Femur (tissue), 1 donor: ENCODE measurements at places on chromosomes 11 and 22.

DNA sequence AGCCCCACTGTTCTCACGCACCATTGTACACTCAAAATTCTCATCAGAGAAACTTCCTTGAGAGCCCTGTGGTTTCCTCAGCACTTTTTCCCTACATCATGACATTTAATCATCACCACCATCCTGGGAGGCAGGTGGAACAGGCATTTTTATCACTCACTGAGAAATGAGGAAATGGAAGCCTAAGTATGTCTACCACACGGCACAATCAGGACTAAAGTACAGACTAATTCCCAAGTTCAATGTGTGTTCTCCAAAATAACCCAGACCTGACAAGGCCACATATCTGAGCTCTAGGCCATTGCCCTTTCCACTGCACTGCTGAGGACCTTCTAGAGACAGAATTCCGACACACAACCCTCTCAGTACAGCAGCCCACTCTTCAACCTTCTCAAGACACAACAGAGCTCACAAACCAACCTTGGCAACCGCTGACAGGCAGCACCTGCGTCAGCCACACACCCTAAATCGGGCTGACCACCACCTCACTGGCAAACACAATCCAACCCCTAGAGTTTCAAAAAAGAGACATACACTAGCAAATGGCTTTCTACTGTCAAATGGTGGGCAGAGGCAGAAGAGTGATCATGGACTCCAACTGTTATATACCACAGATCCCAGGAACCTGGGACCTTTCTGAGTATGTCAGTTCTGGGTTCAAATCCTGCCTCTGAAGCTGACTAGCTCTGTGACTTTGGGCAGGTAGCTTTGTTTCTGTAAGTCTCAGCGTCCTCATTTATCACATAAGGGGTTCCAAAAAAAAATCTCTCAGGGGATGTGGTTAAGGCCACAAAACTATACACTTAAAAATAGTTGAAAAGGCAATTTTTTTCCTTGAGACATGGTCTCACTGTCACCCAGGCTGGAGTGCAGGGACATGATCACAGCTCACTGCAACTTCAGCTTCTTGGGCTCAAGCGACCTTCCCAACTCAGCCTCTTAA is 16.3 kb downstream of the SMCO4 start:
- DNase-seq = no peak

- no peak for DNase-seq
Measured at GRCh38 chr11:68990995-68991780, 10.4 kb upstream of the MRGPRD start.

DNA sequence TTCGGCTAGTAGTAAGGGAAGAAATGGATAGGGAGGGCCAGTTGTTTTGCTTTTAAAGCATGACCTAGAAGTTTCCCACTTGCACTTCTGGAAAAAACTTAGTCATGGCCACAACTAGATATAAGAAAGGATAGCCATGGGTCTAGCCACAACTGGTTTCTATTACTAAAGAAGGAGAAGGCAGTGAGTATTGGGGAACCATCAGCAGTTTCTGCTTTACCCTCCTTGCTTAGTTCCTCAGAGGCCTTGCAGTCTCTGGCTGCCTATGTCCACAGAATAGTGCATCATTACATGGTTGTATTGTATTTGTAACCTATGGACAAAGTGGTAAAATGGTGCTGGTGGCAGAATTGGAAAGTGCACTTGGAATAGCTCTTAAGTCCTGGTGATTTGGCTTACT is 35.6 kb downstream of the NXPE1 start:
- DNase-seq = no peak

GRCh38 chr11:36399236-36399635 is 103.1 kb downstream of the PRR5L start:
- DNase-seq = no peak

- DNase-seq = peak; percentile 88
Measured at GRCh38 chr11:129750343-129751292, 65.0 kb upstream of the TMEM45B start.

GRCh38 chr11:121144723-121145122 is 43.7 kb downstream of the TECTA start:
- no peak for DNase-seq

DNA sequence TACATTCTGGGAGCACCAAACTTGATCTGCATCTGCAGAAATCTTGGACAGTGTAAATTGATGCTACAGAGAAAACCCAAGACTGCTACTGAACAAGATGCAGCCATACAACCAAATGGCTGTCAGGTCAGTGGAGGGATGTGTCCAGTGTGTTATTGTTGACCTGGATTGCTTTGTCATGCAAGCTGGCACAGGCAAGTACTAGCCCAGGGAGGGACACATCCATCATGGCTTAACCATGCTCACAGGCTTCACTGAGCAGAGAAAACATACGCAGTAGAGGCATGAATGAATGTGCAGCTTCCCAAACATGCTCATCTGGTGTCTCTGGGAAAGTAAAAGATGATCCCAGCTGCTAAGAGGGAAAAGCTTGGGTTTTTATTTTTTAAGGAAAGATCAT is 93.6 kb downstream of the MTNR1B start:
- no peak for DNase-seq

DNA sequence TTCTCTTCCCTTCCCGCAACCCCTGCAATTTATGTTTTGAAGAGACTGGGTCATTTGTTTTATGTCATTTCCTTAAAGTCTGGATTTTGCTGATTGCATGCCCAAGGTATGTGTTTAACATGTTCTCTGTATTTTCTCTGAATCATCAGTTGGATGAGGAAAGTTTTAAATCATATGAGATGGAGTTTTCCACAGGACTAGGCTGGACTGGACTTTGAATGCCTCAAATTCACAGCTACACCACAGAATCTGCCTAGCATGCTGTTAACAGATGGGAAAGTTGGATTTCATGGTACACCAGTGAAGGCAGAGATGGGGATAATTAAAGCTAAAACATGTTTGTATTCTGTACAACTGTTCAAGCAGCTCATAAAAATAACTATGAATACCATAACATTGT is 62.6 kb downstream of the CWC15 start:
- no peak for DNase-seq

GRCh38 chr11:68659158-68659921 is 25.0 kb upstream of the GAL start:
- peak; percentile 85 for DNase-seq

- no peak for DNase-seq
Measured at GRCh38 chr11:96322775-96323641, 20.0 kb downstream of the MAML2 start.

GRCh38 chr11:67295846-67296245 is 6.7 kb downstream of the ANKRD13D start:
- DNase-seq = no peak

DNA sequence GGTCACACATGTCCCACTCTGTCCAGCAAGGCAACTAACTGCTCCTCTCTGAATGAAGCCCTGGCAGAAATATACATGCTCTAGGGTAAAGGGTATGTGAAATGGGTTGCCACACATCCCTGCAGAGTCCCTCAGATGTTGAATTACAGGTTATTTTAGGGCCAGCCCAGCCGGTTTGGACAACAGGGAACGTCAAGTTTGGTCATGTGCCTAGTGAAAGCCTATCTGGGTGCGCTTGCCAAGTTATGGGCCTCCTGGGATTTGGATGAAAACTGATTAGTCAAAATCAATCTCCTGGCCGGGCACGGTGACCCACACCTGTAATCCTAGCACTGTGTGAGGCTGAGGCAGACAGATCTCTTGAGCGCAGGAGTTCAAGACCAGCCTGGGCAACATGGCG is 10.4 kb downstream of the AP1B1 start:
- no peak for DNase-seq

- no peak for DNase-seq
Measured at GRCh38 chr11:76459299-76459698, 14.5 kb downstream of the EMSY start.

- peak; percentile 74 for DNase-seq
Measured at GRCh38 chr22:25564320-25564978, at the start of gene GRK3. GRK3 (plus strand) TSS chr22:25564675; CDS start chr22:25565041, 366 bp downstream.

GRCh38 chr22:30829901-30830550 is 135.4 kb downstream of the OSBP2 start:
- no peak for DNase-seq

DNA sequence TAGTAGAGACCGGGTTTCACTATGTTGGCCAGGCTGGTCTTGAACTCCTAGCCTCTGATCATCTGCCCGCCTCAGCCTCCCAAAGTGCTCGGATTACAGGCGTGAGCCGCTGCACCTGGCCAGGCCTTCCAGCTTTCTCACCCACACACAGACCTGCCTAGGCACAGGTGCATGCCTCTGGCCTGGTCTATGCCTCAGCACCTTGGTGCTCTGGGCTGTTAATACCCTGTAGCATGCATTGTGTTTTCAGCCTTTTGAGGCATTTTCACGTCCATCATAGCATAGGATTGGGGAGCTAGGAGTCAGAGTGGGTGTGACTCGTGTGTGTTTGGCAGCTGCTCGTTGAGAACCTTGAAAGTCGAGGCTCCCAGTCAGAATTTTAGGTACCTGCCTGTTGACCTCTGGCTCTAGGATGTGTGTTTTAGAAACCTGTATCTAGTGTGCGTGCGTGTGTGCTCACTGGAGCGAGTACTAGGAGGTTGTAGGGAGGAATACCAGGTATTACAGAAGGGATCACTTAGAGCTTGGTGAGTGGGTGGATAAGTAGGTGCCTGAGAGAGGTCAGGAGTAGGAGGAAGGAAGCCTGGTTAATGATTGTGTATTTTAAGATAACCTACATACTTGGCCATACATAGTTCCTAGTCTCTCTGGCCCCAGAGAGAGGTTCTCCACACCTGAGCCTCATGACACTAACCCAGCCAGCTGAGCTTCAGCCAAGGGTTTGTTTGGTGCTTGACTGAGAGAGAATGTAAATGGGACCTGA is 20.0 kb downstream of the CRKL start:
- no peak for DNase-seq

DNA sequence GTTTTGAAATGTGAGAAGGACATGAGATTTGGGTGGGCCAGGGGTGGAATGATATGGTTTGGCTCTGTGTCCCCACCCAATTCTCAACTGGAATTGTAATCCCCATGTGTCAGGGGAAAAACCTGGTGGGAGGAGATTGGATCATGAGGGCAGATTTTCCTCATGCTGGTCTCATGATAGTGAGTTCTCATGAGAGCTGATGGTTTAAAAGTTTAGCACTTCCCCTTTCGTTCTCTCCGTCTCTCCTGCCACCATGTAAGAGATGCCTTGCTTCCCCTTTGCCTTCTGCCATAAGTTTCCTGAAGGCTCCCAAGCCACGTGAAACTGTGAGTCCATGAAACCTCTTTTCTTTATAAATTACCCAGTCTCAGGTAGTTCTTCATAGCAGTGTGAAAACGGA is 113.5 kb downstream of the FCHSD2 start:
- DNase-seq = no peak

DNA sequence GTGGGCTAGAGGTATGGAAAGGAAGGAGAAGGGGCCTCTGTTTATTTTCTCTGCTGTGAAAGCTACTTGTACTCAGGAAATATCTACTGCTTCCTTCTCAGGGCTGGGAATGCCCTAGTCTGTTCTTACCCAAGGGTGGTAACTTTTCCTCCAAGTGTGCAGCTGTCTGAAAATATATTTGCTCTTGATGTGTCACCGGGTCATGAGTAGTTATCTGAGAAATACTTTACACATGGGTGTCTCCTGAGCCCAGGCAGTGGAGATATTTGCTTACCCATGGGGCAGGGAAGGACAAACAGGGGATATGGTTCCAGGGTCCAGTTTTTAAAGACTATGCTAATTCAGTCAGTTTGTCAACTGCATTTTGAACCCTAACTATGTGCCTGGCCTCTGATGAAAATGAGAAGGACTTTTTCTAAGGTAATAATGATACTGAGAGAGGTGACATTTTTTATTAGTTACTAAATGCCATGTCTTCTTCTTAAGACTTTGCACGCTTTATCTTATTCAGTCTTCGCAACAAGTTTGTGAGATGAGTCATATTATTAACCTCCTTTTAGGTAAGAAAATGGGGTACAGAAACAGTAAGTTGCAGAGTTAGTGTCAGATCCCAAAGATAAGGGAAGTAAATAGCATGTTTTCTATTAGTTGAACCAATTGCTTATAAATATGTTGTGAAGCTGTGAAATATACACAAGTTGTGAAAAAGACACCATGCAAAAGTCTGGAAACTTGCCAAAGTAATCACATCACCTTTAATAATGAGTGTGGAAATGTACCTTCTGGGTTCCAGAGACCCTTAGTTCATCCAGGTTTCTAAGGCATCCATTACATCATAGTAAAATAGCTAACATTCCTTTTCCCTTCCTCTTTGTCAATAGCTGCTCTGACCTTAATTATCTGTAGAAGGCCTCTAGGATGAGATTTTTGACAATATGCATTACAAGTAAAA is 22.9 kb downstream of the SYTL2 start:
- DNase-seq = no peak

DNA sequence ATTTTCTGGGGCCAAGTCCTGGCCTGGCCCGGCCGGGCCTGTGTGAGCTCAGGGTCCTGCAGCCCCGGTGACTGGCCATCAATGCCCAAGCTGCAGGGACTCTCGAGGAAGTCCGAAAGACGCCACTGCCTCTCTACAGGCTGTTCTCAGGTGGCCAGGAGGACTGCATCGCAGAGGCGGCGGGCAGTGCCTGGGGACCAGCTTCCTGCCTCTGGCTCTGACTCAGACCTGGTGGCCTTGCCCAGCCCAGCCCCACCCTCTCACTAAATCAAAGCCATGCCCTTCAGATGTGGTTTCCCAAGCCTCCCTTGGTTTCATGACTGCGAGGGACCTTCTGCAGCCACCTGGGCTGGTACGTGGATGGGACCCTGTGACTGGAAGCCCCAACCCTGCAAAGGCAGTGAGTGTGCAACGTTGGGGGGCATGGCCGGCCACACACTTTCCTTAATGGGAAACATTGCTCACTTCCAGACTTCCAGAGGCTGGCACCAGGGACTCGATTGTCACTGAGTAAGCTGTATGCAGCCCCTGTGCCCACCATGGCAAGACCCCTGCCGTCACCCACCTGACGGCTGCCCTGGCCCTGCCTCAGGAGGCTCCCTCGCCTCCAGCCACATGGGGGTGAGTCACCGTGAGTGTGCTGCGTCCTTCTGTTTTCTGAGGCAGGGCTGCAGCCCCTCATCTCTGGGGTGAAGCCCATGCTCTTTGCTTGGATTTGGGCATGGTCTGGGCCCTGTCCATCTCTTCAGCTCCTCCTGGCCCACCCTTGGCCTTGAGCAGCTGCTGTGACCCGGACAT is 6.0 kb upstream of the FGF3 start:
- no peak for DNase-seq

DNA sequence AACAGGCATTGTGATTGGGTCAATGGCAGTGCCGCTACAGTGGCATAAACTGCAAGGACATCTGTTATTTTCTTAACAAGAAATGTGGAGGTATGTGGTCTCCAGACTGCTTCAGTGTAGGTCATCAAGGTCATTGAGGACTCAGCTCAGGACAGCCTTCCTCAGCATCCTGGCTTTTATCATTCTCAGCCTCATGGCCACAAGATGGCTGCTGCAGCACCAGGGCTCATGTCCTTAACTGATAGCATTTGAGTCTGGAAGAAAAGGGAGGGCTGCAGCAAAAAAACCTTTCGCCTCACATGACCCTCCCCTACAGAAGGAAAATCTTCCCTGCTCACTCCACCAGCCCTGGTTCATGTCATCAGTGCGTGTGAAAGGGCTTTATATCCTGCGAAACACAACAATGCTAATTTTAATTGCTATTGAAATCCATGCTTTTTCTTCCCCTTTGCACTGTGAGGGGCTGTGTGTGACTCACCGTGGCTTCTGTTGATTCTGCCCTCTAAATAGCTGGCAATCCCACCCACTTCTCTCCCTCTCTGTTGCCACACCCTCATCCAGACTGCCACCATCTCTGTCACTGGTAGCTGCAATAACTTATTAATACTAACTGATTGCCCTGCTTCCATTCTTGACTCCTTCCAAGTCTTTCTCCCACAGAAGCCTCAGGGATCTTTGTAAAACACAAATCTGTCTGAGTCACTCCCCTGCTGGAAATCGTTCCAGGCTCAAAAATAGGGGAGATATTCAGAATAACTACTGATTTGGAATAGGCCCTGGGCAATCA is 43.8 kb downstream of the CHRDL2 start:
- DNase-seq = no peak
